ENCODE measurements at places on chromosomes 2 and 18.

DNA sequence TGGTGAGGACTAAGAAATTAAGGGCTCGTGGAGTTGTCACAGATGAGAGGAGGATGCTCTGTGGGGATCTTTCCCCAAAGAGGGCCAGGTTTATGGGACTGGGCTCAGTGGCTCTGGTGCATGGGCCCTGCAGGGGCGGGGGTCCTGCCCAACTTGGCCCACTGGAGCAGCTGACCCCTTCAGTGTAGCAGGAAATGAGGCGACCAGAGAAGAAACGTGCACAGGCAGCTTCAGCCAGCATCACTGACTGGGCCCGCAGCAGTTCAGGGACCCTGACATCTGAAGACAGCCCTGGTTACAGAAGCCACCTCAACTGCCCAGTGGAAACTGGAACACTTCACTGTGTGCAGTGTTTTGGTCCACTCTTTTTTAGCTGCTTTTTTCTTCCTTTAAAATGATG lies 72.8 kb downstream of the EMILIN2 start:
- no peak for DNase-seq

DNA sequence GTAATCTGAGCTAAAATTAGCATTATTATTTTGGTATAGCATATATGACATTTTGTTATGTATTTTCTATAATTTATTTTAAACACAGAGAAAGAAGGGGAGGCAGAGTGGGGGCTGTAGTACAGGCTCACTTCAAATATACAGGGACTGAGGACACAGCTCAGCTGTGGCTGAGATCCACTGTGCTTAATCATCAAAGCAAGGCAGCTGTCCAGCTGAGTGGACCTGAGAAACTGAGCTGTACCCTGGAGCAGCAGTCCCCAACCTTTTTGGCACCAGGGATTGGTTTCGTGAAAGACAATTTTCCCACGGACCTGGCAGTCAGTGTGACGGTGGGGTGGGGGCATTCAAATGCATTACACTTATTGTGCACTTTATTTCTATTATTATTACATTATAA lies 687.2 kb downstream of the RNF144A start:
- no peak for DNase-seq

DNA sequence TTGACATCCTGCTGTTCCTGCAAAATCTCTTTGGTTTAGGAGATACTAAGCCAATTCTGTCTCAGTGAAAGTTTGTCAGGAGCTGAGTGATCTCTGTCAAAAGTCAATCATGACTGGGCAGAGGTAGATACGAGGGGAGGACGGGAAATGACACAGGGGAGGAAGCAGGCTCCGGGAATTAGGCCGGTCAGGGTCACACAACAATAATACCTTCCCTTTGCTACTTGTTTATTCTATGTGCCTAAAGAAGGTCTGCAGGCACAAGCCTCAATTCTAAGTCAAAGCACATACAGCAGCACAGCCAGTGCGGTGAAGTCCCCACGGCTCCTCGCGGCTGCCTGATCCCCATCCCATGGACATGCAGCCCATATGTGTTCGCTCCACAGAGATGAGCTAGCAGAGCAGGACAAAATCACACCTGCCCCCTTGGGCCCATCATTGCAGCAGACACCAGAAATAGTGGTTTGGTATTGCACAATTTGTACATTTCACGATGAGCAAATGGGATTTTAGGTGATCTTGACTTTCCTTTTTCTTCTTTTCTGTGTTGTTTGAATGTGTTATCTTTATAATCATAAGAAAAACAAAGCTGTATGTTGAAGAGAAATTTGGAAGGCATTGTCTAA lies 141.4 kb downstream of the VAPA start:
- DNase-seq = no peak

DNA sequence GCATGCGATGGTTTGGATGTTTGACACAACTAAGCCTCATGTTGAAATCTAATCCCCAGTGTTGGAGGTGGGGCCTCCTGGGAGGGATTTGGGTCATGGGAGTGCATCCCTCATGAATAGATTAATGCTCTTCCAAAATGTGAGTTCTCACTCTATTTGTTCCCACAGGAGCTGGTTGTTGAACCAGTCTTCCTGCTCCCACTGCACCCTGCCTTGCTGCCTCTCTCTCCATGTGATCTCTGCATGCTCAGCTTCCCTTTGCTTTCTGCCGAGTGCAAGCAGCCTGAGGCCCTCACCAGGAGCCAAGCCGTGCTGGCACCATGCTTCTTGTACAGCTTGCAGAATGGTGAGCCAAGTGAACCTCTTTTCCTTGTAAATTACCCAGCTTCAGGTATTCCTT lies 206.8 kb downstream of the VAPA start:
- DNase-seq = no peak

- no peak for DNase-seq
Measured at GRCh38 chr2:103169861-103170260, 408.0 kb downstream of the TMEM182 start.
